ENCODE measurements at places on chromosomes 13 and 19.

DNA sequence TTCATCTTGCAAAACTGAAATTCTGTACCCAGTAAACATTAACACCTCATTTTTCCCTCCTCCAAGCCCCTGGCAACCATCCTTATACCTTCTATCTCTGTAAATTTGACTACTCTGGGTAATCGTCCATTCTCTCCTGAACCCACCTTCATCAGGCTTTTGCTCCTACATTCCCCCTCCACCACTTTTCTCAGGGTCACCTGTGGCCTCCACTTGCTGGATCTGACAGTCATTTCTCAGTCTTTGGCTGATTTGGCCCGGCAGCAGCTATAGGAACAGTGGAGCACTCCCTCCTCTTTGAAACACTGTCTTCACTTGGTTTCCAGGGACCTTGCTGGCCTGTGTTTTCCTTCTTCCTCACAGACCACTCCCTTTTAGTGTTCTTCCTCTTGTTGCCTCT is 83.5 kb downstream of the LRCH1 start:
- DNase-seq, result no peak

GRCh38 chr13:65744836-65745235 is 1485.3 kb downstream of the PCDH9 start:
- no peak for DNase-seq

DNA sequence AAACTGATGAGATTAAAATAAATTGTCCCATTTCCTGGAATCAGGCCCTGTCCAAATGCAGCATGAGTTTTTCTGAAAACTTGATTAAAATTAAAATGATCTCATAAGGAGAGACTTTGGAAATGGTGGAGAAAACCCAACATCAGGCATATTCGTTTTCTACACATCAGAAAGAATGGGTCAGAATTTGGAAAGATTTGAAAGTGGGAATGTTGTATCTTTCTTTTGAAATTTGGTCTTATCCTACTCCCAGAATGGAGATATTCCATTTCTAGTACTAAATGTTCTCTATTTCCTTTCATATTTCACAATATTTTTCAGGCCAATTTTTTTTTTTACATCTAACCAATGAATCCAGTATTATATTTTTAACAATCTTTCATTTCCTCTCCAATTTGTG is 223.9 kb upstream of the RXFP2 start:
- no peak for DNase-seq

- DNase-seq, result no peak
Measured at GRCh38 chr13:113457510-113457909, 4.2 kb upstream of the ADPRHL1 start.

DNA sequence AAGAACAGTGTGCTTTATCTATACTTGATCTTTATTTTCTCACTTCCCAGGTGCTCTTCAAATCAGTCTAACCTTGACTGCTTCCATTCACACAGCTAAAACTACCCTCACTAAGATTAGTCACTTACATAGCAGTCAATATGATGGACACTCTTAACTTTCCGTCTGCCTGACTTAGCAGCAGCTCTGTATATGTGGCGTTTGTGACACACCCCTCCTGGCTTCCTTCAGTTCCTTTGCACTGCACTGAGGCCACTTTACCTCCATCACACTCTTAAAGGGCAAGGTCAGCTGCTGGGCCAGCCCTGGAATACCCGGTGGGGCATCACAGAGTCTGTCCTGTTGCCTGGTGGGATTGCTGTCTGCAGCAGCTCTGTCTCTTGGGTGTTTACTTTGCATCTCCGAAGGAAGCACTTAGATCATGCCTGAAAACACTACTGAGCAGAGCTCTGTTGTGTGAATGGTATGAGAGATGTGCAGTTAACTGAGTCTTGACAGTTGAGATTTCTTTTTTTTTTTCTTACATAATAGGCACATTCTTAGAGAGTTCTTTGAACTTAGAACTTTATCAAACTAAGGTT is 35.6 kb upstream of the IL17D start:
- DNase-seq, result no peak

GRCh38 chr13:97250560-97250959 is 28.4 kb downstream of the MBNL2 start:
- DNase-seq, result no peak

GRCh38 chr19:17074634-17075034 is 618 bp downstream of the HAUS8 start:
- DNase-seq, result no peak

DNA sequence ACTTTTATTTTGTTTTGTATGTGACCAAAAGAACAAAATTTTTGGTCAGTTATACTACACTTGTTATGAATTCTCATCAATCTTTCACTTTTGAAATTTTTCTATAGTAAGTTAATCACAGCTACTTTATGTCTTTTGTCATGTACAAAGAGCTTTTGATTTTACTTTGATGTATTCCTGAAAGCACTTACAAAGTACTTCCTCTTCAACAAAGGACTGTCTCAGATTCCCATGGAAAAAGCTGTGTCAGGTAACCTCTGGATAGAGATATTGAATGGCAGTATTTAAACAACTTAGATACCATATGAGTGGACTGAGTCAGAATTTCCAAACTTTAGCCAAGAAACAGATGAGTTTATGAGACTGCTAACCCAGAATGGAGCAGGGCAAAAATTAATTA is 689.3 kb upstream of the ATXN8OS start:
- no peak for DNase-seq

- DNase-seq, result no peak
Measured at GRCh38 chr13:98984118-98984517, 6.3 kb upstream of the DOCK9 start.

DNA sequence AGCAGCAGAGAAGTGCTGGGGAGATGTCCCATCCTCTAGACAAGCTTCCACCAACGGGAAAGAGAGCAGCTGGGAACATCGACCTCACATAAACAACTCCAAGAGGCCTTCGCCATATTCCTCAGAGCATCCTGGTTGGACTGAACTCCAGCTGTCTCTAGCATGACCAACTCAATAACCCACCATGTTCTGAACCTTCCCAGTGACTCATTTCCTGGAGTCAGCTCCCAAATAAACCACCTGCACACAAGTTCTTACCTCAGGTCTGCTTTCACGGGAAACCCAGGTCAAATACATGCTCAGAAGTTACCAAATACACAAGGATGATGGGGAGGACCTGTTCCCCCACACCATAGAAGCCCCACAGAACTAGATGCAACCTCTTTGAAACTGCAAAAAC is 878.5 kb downstream of the UQCRFS1 start:
- DNase-seq, result no peak

All from MV-4-11 (cell line).